CD4-positive, alpha-beta memory T cell (primary cell): ENCODE measurements at places on chromosomes 7 and 10. TPM values are rescaled to one million over a fixed set of nuclear protein-coding genes. Genes with fewer than 3 reads are reported as not detected.

- no peak for DNase-seq
Measured at GRCh38 chr10:79269969-79270368, 77.3 kb upstream of the PPIF start.

DNA sequence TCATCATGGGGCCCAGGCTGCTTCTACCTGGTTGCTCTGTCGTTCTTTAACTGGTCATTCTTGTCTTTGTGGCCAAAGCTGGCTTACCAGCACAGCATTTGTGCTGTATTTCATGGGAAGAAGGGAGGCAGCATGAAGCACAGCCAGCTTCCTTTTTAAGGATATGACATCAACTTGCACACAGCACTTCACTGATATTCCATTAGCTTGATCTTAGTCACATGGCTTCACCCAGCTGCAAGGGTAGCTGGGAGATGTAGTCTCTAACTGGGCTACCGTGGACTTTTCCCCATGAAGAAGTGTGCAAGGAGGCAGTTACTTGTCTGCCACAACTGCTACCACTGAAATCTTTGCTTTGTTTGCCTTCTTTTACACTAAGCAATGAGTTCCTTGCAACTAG is 525.2 kb downstream of the LRMDA start:
- DNase-seq, result no peak

DNA sequence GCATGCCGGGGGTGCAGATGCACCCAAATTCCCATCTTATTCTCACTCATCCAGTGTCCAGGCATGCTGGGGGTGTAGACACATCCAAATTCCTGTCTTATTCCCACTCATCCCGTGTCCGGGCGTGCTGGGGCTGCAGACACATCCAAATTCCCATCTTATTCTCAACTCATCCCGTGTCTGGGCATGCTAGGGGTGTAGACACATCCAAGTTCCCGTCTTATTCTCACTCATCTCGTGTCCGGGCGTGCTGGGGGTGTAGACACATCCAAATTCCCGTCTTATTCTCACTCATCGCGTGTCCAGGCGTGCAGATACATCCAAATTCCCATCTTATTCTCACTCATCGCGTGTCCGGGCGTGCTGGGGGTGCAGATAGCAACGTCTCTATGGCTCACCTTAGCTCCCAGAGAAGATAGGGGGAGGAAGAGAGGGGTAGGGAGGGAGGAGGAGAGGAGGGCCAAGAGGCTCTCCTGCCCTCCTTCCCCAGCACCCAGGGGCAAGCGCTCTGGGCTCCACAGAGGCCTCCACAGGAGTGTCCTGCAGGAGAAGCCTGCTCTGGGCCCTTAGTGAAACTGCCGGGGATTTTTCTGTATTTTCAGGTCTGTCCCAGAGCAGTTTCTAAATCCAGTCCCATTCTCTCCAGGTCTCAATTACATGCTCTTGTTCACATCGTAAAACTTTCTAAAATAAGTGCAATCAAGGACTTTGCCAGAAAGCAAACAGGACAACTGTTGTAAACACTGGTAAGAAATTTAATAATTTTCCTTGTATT is 210.8 kb downstream of the DIP2C start:
- no peak for DNase-seq

- DNase-seq, result no peak
Measured at GRCh38 chr7:124779620-124780019, 14.0 kb upstream of the GPR37 start.

DNA sequence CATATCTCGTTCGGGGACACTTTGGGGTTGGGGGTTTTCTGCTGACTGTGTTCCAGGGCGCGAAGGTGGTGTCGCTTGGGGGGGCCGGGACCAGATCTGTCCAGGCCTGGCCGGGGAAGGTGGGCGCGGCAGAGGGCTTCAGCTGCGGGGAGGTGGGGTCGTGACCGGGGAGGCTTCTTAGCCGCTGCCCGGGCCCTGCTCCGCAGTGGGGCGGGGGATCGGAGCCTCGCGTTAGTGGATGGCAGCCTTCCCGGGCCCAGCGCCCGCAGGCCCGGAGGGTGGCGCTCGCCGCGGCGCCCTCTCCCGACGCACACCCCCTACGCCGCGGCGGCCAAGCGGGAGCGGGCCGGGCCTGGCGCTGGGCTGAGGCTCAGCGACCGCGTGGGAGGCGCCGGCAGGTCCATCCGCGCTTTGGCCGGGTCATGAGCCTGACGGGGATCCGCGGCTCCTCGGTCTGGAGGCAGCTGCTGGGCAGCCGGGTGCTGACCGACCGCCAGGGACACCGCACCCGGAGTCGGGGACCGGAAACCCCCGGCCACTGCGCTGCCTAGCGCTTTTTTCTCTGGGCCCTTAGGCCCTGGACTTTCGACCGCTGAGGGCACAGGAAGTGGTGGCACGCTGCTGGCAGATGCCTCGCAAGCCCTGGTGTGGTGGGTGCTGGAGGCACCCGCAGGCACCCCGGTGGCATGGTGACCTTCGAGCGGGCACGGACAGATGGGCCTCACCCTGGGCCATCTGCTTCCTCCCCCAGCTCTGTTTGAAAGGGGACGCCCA is 1.2 kb downstream of the AGAP3 start:
- DNase-seq, result peak; percentile 29

GRCh38 chr10:129873351-129873750 is 90.7 kb downstream of the EBF3 start:
- no peak for DNase-seq

DNA sequence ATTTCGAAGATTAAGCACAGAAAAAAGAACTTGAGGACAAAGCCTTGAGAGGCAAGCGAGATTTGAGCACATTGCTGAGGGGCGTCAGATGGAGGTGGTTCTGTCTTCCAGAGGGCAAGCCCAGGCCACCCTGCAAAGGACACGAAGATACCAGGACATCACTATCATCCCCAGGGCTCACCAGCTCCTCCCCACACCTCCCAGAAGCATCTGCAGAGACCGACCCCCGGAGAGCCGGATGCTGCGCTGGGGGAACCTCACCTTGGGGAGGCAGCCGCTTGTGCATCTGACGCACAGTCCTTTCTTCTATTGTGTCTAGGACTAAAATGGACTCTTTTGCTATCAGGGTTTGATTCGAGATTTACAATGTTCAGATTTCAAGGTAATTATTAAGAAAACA is 259.7 kb downstream of the DNAJB6 start:
- no peak for DNase-seq

GRCh38 chr10:113890769-113891168 is 36.3 kb downstream of the NHLRC2 start:
- DNase-seq, result no peak

DNA sequence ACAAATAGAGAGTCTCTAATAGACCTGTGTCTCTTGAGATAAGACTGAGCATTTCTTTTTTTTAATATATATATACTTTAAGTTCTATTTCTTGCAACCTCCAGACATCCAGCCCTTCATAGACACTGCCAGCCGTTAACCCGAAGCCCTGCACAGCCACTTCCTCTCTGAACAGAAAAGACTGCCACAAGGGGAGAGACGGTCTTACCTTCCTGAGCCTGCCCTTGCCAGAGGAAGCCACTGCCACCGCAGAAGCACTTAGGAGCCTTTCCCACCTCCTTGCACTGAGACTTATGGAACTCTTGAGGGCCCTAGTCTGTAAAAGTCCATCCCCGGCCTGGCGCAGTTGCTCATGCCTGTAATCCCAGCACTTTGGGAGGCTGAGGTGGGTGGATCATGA is 31.8 kb upstream of the PRSS1 start:
- peak; percentile 28 for DNase-seq

GRCh38 chr10:72694476-72695369 is 2.8 kb downstream of the MCU start:
- DNase-seq, result no peak

DNA sequence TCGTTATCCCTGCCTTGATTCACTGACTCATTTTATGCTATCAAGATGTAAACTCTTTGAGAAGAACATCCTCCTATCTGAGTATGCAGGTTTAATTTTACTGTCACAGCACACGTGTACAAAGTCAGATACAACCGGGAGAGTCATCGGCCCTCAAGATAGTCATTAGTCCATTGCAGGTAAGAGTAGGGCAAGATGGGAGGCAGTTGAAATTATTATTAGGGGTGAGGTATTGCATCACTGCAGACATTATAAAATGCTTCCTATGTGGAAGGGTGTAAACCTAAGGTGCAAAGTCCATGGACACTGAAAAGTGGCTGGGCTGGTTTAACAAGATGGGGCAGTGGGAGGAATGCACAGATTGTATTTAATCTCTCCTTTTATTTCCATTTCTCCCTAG is 113.7 kb downstream of the ARL4A start:
- DNase-seq, result no peak

GRCh38 chr10:128540781-128541761 is 414.8 kb upstream of the MKI67 start:
- DNase-seq, result no peak

DNA sequence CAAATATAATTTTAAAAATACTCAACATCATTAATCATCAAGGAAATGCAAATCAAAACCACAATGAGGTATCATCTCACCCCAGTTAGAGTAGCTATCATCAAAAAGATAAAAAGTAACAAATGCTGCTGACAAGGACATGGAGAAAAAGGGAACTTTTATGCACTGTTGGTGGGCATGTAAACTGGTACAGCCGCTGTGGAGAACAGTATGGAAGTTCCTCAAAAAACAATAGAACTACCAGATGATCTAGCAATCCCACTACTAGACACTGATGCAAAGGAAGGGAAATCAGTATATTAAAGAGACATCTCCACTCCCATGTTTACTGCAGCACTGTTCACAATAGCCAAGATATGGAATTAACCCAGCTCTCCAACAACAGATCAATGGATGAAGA is 384.5 kb downstream of the PLXDC2 start:
- no peak for DNase-seq

Gene GRID1
- polyA plus RNA-seq, result not detected

Gene COL26A1
- not detected for polyA plus RNA-seq

Gene FAM24A
- not detected for polyA plus RNA-seq

Gene COBL
- polyA plus RNA-seq, result not detected
